ENCODE measurements at places on chromosomes 2 and 18. TPM values are rescaled to one million over a fixed set of nuclear protein-coding genes. Genes with fewer than 3 reads are reported as not detected.

GRCh38 chr2:239150125-239151011 is 250.5 kb downstream of the HDAC4 start:
- no peak for DNase-seq

GRCh38 chr2:7430421-7430868 is 513.2 kb downstream of the RNF144A start:
- DNase-seq: peak; percentile 41

GRCh38 chr2:17719562-17720371 is 33.8 kb downstream of the SMC6 start:
- no peak for DNase-seq

- DNase-seq: no peak
These were observed 722.3 kb downstream of the RNF144A start for GRCh38 chr2:7639476-7639875.

DNA sequence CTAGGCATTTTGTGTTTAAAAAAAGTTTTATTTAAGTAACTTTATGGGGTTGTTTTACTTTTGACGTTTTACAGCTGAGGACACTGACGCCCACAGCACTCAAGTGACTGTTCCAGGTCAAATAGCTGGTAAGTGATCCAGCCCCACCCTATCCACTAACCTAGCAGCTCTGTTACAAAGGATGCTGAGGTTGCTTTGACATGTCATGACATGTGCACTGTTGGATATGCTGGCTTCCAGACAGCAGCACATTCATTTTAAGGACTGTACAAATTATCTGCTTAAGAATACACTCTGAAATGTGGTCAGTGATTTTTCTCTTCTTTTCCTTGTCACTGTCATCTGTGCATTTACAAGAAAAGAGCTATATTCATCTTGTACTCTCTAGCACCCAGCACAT is 417.5 kb downstream of the ZEB2 start:
- DNase-seq: no peak

DNA sequence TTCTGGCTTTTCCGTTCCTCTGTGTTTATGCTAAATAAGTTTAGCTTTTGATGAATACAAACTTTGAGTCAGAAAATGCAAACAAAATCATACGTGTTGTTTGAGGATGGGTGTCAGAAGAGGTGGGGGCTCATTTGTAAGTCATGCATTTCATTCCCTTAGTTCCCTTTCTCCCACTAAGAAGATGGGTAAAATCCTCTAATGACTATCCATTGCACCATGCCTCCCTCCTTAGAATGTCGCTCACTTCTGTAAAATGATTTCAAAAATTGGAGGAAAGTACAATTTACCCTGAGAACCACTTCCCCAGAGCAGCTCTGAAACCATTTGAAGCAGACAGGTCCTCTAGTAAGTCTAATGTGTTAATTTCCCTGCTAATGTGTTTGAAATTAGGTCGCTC is 629.6 kb upstream of the VRK2 start:
- no peak for DNase-seq

DNA sequence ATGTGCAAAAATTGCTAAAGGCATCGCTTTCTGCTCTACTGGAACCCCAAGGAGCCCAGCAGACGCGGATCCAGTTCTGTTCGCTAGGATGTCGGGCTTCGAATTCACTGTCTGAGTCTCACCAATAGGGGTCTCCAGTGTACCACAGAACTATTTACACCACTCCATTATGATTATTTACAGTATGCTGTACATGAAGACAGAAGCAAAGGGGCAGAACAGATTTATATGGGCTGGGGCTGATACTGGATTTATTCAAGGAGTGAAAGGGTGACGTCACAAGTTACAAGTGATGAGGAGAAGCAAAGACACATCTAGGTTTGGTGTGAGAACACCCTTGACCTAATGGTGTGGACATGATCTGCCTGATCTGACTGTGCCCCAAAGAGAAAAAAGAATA is 185.3 kb upstream of the ATP5MC3 start:
- peak; percentile 13 for DNase-seq

DNA sequence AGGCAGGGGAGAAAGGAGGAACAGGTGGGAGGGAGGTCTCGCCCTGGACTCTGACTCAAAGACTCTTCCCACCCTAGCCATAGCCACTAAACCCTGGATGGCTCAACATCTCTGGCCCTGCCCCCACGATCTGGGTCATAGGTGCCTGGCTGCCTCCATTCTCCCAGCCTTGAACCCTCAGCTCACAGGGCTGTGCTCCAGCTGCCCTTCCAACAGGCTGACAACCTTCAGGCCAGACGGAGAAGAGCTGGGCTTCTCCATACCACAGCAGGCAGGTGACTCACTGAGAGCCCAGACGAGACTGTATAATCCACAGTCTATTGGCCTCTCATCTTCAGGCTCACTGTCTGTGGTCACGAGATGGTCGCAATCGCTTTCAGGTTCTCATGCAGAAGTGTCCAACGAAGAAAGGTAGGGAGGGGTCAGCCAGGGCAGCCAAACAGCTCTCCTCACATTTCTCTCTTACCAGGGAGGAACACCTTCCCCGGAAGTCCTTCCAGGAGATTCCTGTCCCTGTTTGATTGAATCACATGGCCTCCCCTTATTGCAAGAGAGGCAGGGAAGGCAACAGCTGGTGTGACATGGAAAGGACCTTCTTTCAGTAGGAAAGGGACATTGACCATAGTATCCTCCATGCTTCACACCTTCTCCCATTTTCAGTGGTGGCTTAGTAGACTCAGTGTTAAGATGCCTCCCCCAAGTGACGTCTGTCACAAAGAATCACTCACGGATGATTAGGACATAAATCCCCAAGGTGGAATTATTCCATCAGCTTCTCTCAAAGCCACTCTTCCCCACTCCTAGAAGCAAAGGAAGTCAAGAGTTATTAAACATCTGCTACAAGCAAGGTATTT is 100.1 kb downstream of the MRO start:
- no peak for DNase-seq

Gene SPATA3
- total RNA-seq: 2.3 TPM

Gene SMC6
- total RNA-seq: 31.0 TPM
